ENCODE measurements at places on chromosomes 5 and 9.

DNA sequence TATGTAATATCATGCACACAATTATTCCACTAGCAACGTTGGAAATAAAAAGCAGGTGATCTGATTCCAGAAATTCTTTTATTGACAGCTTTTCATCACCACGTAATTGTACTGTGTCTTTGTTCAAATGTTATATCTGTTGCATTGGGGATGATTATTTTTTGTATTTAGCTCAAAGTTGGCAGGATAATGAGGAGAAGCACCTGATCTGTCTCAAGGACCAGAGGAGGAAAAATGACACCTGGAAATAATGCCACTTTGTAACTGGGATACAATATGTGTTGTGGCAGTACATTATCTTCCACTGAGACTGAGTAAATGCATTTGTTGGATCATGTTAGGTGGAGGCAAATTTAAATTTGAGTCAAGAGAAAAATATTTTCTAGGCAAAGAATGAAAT, 1298.8 kb upstream of the CDH6 start:
- DNase-seq = no peak

GRCh38 chr5:140642718-140643117, 3.5 kb downstream of the TMCO6 start:
- DNase-seq = no peak

DNA sequence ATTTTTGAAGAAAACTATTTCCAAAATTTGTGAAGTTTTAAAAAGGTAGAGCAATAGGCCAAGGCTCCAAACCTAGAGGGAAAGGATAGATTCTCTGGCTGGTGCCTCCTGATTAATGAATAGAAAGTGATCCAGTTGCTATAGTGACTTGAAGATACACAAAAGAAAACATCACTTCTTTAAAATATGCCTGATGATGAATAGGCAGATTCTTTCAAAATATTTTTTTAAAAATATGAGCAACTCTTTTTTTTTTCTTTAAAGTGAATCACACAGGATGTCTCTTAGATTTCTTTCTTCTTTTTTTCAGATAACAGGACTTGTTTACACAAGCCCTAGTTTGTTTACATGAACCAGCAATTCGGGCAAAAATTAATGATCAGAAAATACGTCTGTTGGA, 124.4 kb downstream of the RFK start:
- DNase-seq = no peak

DNA sequence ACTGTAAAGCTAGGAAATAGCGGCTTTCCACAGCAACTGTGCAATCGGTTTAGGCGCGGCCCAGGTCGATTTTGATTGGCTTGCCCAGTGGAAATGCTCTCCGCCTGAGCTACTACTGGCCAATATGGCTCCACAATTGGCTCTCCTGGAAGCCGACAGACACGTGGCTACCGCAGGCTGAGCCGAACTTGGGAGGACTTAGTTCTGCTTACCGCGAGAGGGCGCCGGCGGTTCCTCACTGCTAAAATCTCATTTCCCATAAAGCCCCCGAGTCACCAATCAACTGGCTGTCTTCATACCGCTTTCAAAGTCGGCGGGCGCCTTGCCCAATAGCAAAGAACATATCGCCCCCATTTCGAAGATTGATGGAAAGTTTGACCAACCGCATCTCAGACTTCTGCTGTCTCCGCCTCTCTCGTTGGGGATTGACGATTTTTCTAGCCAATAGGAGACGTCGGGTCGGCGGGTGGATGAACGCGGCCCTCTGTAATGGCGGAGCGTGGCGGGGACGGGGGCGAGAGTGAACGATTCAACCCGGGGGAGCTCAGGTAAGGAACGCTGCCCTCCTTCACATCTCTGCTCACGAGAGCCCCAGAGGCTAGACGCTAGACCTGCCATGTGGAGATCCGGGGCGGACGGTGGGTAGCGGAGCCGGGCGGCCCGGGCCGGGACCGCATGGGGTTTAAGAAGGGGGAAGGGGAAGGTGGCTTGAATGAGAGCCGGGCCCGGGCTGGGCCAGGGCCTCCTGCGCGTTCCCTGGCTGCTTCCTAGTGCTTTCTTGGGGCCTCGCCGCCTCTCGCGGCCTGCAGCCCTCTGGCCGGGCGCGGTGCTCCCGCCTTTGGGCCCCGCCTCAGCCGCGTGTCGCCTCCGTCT, at the start of gene TCERG1:
Gene TCERG1, plus strand, starts transcription at position 473 of the 873 bp plus-strand sequence. Its CDS starts 17 bp downstream, at position 490.
- DNase-seq = peak; percentile 97

DNA sequence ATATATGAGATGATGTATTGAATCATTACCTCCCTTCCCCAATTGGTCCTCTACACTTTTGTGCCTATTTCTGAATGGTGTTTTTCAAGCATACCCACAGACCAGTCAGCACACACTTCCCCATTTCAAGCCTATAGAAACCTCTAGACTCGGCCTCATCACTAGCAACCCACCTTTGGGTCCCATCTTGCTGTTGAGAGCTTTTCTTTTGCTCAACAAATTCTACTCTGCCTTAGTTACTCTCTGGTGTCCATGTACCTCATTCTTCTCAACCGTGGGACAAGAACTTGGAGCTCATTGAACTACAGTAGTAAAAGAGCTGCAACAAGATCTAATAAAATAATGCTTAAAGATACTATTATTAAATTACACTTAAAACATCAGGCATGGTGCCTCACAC, 49.0 kb upstream of the KDM4C start:
- DNase-seq = no peak

- no peak for DNase-seq
Measured at GRCh38 chr5:36273809-36274526, 27.7 kb downstream of the RANBP3L start.

DNA sequence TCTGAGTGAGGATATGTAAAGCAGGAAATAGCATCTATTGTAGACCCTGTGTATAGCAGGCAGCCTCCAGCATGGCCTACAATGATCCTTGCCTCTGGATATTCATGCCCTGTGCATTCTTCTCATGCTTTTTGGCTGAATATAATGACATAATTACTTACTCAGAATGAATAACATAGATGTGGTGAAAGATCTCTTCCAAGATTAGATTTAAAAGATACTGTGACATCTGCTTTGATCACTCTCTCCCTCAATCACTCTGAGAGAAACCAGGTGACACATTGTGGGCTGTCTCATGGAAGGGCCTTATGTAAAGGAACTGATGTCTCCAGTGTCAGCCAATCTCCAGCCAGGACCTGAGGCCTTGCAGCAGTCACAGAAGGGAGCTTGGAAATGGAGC, 376.7 kb downstream of the DNAH5 start:
- DNase-seq = no peak

- no peak for DNase-seq
Measured at GRCh38 chr9:105475302-105475701, 27.5 kb downstream of the FSD1L start.

- no peak for DNase-seq
Measured at GRCh38 chr5:91910247-91910646, 527.1 kb upstream of the ARRDC3 start.

- no peak for DNase-seq
Measured at GRCh38 chr5:137194300-137194699, 304.8 kb downstream of the SPOCK1 start.

- DNase-seq = no peak
Measured at GRCh38 chr5:72141440-72142355, 34.4 kb downstream of the MAP1B start.

DNA sequence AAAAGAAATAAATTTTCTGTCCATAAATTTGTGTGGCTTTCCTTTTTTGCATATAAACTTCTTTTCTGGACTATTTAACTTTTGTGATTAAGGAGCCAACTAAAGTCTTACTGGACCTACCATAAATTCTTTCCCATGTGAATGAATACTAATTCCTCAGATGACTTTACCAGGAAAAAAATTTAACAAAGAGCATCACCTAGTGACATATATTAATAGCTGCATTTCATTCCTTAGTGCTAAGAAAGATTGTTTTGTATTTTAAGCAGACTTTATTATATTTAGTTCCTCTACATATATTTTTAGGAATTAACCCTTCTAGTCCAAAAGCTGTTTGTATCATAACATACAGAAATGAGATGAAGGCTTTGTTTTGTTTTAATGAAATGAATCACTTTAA, 64.4 kb downstream of the C9orf85 start:
- no peak for DNase-seq

DNA sequence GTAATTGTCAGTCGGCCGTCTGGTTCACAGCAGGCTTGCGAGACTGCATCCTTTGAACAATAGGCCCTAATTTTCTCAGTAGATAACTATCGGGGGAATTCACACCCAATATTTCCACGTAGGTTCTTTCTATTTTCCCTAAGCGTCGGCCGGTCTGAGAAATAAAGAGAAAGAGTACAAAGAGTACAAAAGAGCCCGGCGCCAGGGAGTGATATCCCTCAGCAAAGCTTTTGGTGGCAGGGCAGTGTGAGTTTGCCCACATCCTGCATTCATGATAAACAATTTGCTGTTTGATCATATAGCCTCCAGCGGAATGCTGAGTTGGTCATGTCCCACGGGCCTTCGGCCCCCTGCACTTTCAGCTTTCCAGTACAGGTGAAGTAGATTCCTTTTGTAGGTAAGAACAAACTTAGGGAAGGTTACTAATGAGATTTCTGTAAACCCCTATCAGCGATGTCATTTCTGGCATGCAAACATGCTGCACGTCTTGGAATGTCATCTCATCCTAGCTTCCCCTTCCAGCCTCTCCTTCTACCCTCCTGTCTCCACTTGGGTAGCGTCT, 4.7 kb upstream of the PTGR1 start:
- DNase-seq = no peak

- DNase-seq = peak; percentile 17
Measured at GRCh38 chr9:7298123-7298522, 501.5 kb downstream of the DMAC1 start.

DNA sequence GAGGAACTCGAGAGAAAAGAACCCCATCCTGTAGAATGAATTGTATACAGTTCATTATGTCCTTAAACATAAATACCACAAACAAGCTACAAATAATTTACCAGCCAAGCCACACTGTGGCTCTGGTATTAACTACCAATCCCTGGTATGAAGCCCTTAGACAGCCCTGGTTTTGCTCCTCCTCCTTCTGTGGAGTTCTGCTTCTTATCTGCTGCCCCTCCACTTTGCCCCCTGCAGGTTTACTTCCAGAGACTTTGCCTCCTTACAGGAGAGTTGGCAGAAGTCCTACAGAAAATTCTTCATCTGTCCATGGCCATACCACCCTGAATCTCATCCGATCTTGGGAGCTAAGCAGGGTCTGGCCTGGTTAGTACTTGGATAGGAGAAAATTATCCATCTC, 219.8 kb downstream of the ACTL7B start:
- no peak for DNase-seq

DNA sequence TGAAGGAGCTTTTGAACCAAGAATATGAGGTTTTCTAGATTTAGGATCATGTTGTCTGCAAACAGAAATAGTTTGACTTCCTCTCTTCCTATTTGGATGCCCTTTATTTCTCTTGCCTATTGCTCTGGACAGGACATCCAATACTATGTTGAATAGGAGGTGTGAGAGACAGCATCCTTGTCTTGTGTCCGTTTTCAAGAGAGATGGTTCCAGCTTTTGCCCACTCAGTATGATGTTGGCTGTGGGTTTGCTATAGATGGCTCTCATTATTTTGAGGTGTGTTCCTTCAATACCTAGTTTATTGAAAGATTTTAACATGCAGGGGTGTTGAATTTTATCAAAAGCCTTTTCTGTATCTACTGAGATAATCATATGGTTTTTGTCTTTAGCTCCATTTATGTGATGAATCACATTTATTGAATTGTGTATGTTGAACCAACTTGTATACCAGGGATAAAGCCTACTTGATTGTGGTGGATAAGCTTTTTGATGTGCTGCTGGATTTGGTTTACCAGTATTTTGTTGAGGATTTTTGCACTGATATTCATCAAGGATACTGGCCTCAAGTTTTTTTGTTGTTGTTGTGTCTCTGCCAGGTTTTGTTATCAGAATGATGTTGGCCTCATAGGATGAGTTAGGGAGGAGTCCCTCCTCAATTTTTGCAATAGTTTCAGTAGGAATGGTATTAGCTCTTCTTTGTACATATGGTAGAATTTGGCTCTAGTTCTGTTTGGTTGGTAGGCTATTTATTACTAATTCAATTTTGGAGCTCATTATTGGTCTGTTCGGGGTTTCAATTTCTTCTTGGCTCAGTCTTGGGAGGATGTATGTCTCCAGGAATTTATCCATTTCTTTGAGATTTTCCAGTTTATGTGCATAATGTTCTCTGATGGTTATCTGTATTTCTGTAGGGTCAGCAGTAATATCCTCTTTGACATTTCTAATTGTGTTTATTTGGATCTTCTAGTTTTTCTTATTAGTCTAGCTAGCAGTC, 41.2 kb upstream of the IFNE start:
- DNase-seq = no peak

DNA sequence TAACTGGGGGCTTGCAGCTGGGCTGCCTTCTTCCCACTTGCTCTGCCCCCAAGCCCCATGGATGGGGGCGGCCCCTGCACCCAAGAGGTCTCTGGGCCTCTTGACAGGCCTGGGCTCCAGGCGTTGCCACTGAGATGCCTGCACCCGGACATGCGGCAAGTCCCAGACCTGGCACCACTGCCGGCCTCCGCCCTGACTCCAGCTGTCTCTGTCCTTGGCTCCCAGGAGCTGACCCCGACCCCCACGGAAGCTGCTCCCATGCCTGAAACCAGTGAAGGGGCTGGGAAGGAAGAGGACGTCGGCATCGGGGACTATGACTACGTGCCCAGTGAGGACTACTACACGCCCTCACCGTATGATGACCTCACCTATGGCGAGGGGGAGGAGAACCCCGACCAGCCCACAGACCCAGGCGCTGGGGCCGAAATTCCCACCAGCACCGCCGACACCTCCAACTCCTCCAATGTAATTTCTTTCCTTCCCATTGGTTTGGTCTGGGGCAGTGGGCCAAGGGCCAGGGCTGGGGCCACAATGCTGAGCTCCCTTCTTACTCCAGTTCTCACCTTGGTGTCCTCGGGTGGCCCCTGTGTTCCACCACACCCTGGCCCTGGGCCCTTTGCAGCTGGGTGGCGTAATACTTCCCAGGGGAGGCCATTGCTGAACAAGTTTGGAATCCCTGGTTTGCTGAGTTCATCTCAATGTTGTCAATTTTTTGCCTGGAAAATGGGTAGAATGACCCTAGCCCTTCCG, 88.6 kb downstream of the COL5A1 start:
- DNase-seq = no peak

DNA sequence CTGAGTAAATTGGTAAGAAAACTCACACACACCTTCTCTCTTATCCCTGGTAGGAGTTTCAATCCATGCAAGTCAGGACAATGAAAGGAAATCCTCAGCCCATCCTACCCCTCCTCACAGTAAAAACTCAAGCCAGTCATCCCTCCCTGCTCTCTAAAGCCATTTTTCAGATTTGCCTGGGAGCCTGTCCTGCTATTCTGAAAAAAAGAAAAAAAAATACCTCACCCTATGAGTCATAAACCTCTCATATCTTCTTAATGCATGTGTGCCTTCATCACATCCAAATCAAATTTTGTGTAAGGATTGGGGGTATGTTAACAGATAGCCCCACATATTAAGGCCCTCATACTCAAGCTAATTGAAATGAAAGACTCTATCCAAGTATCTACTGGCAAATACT, 14.1 kb downstream of the UGT3A2 start:
- DNase-seq = no peak

GRCh38 chr5:120848883-120849282, 384.8 kb downstream of the PRR16 start:
- no peak for DNase-seq

Data from stimulated activated CD4-positive, alpha-beta T cell treated with anti-CD3 and anti-CD28 coated beads, Interleukin-2, amount 100 ng/mL, for 24 hours (primary cell).